Stimulated activated CD4-positive, alpha-beta T cell treated with anti-CD3 and anti-CD28 coated beads, Interleukin-4, amount 100 ng/mL, for 24 hours (primary cell): ENCODE measurements at places on chromosomes 11 and 22.

DNA sequence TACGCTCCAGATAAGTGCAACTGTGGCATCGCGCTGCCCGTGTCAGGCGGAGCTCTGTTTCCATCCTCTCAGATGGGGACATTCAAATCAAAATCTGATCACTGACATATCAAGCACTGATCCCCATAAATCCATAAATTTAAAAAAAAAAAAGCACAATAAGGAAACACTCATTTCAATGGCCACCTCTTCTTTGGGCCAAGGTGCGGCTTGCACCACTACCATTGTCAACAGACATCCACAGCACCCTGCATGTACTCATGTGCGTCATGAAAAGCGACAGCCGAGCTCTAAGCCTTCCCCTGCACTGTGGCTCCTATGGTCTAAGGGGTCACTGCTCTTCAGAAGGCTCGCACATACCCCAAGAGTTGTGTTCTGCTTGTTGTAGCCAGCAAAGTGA is 26.7 kb upstream of the SERPIND1 start:
- DNase-seq = no peak

- no peak for DNase-seq
Measured at GRCh38 chr22:36736701-36737320, 33.3 kb upstream of the CACNG2 start.

DNA sequence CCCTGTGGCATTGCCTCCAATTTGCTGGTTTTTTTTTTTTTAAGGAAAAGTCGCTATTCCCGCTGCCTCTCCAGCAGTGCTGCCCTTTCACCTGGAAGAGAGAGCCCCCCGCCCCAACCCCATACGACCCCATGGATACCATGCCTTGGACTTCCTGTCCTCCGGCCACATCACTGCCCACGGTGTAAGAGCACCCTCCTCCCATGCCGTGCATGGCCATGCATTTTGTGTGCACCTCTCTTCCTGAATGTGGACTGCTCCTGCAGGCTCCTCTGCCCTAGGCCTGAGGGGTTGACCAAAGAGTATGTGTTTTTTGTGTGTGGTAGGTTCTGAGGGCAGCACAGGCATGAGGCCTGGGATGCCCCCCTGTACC is 65.6 kb upstream of the SPON1 start:
- DNase-seq = no peak

GRCh38 chr11:27204529-27204928 is 158.5 kb downstream of the CCDC34 start:
- DNase-seq = no peak
